ENCODE measurements at places on chromosomes 3 and 15.

DNA sequence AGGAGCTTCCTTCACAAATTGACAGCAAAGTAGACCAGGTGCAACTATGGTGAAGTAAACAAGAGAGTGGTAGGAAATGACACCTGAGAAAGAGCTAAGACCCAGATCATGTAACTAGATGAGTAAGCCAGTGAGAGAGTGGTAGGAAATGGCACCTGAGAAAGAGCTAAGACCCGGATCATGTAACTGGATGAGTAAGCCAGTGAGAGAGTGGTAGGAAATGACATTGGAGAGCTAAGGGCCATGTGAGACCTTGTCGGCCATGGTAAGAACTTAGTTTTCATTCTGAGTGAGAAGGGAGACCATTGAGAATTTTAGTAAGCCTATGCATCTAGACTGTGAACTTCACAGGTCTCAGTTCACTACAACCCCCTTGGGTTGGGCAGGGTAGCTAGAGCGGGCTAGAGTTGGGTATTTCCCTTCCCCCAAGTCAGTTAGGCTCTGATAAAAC lies 5.4 kb upstream of the SENP7 start:
- DNase-seq = no peak

GRCh38 chr3:186932281-186933181 lies 2.2 kb downstream of the ST6GAL1 start:
- no peak for DNase-seq

DNA sequence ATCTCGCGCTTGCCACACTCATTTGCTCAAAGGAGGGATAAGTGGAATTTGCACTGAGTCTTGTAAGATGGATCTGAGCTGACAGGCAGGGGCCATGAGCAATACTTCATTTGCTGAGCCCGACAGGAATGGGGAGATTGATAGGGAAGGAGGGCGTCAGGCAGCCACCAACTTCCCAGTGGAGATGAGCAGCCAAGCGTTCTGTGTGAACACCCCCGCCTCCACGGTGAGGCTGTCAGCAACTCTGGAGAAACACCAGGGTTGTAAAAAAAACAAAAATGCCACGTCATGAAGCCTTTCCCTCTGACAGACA lies 36.8 kb downstream of the TLE3 start:
- no peak for DNase-seq

- DNase-seq = no peak
Observed at GRCh38 chr15:62636823-62637573, 405.5 kb upstream of the TPM1 start.

DNA sequence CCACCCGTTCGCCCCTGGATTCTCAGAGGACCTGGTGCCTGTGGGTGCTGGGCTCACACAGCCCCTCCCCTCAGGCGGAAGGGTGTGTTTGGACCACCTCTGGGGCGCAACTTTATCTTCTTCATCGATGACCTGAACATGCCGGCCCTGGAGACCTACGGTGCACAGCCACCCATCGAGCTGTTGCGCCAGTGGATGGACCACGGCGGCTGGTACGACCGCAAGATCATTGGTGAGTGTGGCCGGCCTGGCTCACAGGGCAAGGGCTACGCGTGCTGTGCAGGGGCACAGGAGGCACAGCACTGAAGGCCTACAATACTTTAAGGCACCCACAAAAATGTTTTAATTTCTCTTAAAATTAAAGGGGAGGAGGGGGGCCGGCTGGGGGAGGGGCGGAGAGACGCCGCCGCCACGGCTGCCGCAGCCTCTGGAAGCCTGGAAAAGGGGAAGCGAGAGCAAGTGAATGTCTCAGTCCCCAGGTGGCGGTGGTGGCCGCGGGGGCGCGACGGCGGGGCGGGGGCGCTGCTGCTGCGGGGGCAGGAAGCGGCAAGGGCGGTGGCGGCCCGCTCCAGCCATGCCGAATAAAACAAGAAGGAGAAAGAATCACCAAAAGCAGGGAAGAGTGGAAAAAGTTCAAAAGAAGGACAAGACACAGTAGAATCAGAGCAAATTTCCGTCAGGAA lies 56.8 kb downstream of the DNAH1 start:
- peak; percentile 28 for DNase-seq

Measured in neural crest cell (in vitro differentiated cells).